ENCODE measurements at places on chromosomes 7 and 10.

- no peak for DNase-seq
Observed at GRCh38 chr7:28413011-28413410, 693 bp downstream of the CREB5 start.

- no peak for DNase-seq
Observed at GRCh38 chr7:41702635-41703371, at the start of gene INHBA. TSS of gene INHBA (minus strand) at chr7:41703090. CDS start at chr7:41700374, 2,716 bp downstream.

DNA sequence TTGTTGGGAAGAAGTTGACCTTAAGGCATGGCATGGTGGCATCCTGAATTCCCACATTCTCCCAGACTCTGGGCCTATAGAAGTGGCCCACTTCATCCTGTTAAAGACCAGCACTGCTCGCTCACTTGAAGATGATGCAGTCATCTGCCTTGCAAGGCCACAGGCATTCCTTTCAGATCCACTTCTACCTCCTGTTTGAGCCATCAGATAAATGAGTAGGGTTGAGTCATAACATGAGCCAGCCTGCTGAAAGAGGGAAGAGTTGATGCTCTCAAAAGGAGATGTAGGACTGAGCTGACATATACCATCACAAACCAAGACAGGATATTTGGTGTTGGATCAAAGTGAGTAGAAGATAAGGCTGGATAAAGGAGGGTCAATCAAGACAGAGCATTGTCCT lies 1.5 kb upstream of the EBLN1 start:
- no peak for DNase-seq

DNA sequence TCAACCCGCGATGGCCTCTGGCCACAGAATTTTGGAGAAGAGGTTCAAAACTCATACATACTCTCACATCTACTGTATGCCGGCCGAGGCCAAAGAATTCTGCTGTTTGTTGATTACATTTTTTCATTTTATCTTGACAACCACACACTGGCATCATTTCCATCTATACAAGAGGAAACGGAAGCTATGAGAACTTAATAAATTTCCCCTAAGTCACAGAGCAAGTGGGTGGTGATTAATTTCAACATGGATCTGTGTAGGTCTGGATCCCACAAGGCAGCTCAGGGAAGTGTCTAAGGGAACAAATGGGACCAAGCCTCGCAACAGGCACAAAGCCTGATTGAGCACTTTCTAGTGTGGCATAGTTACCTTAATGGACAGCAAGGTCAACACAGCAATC lies 18.0 kb downstream of the ELMO1 start:
- no peak for DNase-seq

- DNase-seq = no peak
Observed at GRCh38 chr10:85212526-85212925, 884.1 kb downstream of the CCSER2 start.

DNA sequence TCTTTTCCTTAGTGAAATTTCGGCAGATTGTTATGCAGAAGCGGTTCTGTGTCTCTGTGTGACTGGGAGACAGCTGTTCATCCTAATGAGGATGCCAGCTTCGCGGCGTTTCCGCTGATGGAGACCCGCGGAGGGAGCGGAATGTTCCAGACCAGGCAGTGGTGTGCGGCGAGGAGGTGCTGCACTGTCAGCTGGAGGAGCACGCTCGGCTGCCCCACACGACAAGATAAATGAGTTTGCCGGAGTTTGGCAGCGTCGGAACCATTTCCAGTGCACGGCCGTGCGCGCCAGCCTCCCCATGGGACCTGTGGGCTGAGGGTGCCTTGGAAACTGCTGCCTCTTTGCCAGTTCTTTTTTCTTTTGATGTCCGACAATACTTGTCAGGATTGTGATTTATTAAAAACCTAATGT lies 64.6 kb downstream of the WDR37 start:
- DNase-seq = peak; percentile 34

- no peak for DNase-seq
Observed at GRCh38 chr10:10816447-10816846, 201.2 kb upstream of the CELF2 start.

- no peak for DNase-seq
Observed at GRCh38 chr7:103690242-103690974, 244.4 kb upstream of the SLC26A5 start.

DNA sequence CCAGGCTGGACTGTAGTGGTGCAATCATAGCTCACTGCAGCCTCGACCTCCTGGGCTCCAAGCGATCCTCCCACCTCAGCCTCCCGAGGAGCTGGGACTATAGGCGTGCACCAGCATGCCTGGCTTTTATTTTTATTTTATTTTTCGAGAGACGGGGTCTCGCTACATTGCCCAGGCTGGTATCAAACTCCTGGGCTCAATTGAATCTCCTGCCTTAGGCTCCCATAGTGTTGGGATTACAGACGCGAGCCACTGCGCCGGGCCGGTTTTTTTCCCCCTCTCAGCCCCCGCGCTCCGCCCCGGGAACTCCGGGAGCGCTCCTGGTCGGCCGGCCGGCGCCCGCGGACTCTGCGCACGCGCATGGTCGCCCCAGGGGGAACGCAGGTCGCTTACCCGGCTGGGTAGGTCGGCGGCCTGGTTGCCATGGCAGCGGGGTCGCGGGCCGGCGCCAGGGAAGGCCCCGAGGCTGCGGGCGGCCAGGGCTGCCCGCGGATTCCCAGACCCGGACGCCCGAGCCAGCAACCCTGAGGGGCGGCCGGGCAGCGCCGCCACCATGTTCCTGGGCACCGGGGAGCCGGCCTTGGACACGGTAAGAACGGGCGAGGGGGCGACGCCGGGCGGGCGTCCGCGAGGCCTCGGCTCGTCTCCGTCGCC lies at the start of gene IQCE:
IQCE (plus strand) TSS at position 351 of the 654 bp plus-strand sequence; CDS start at position 554, 203 bp downstream.
- DNase-seq = peak; percentile 64

DNA sequence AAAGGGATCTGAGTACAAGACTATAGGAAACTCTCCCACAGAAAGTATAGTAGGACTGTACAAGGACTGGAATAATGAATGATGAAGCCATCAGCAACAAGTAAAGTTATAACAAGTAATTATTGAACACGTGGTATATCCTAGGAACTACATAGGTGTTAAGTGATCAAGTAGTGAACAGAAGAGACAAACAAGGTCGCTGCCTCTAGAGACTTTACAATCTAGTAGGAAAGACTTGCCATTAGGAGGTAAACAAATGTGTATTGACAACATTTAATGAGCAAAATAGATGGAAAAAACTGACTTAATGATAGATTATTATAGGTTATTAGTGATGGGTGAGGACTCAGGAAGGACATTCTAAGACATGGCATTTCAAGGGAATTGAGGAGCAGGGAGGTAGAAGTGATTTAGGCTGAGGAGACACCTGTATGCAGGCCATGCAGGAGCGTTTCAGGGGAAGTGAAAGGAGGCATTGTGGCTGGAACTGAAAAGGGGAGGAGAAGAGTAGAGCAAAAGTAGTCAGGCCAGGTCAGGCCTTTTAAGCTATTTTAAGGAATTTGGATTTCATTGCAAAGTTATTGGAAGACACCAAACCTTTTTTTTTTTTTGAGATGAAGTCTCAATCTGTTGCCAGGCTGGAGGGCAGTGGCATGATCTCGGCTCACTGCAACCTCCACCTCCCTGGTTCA lies 8.5 kb upstream of the GLCCI1 start:
- DNase-seq = no peak

DNA sequence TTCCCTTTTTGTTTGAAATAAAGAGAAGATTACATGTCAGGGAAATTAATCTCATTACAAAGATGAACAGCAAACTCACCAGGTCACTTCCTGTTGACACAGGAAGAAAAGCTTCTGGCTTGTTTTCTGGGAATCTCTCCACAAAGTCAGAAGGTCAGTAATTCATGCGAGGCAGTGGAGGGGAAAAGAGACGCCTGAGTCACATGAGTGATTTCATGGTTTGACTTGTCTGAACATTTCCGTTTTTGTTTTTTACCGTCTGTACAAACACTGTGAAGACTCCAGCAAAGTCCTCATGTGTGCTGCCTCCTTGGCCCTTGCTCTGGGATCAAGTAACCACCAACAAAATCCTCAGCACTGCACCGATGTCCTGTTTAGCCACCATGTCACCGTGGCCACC lies 2.5 kb upstream of the HABP2 start:
- DNase-seq = no peak

Measured in H1 (cell line).